ENCODE measurements at places on chromosomes 16 and 17.

- DNase-seq = no peak
Observed at GRCh38 chr16:3982216-3982615, 101.7 kb upstream of the CREBBP start.

DNA sequence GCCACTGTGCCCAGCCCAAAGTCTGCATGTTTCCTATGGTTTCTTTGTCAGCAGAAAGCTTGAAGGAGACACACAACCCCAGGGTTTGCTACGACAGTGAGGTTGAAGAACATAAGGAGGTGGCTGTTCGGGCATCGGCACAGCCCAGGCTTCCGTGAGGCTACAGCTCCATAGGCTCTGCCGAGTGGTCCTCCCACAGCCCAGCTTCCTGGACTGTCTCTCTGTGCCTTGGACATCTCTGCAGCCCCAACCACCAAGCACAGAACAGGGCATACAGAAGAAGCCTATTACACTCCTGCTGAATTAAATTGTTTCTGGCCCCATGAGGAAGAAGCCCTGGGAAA is 3.2 kb upstream of the HAP1 start:
- DNase-seq = no peak

- DNase-seq = no peak
Observed at GRCh38 chr17:62674363-62674739, 46.9 kb downstream of the MRC2 start.

DNA sequence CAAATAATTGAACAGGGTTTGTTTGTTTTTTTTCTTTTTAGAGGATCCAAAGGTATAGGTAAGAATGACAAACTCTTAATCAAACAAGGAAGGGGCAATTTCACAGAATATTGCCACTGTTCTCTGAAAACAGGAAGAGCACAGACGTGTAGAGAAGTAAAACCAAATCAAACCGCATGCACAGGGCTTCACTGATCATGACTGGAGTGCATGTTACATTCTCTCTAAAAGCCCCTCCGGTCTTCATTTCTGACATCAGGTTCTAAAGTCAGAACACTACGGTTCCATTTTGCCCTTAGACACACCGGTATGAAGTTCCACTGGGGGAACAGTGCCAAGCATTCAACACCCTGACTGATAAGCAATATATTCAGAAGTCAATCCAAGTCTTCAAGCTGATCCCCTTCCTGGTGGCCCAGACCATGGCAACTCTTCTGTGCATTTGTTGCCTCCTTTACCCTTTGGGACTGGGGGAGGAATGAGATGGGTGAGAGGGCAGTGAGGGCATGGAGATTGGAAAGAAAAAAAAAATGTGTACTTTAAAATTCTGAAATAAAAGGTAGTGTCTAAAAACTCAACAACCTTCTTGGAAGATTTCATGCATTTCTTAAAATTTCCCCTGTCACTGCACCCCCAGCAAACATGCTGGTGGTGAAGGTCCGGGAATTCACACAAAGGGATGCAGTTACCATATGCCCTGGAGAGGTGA is 1.4 kb downstream of the MMD start:
- no peak for DNase-seq

GRCh38 chr17:41419716-41420115 is 4.7 kb downstream of the KRT37 start:
- no peak for DNase-seq

DNA sequence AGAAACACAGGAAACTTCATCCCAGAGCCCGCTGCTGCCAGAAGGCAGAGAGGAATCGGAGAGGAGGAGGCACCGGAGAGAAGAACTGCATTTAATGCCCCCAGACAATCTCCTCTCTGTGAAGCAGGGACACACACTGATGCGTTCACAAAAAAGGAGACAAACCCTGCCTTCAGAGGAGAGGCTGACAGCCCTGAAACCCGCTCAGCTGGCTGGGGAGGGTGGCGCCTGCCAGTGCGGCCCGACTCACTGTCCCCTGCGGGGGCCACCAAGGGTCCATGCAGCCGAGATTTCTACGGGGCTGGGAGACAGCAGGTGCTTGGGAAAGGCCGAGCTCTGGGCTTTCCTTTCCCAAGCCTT is 21.9 kb upstream of the CACNG1 start:
- no peak for DNase-seq

GRCh38 chr16:81816793-81817210 is 37.7 kb downstream of the PLCG2 start:
- DNase-seq = no peak

GRCh38 chr17:9456330-9456729 is 119.3 kb downstream of the STX8 start:
- DNase-seq = no peak

GRCh38 chr17:17412326-17412725 is 64.5 kb upstream of the MED9 start:
- no peak for DNase-seq
